ENCODE measurements at places on chromosomes 3 and 15.
A peak's percentile ranks its signal among the peaks of the same experiment; 100 is the strongest.

- DNase-seq = no peak
Observed at GRCh38 chr3:177321819-177322218, 124.5 kb upstream of the TBL1XR1 start.

- DNase-seq = no peak
Observed at GRCh38 chr15:31403096-31403495, 76.5 kb downstream of the KLF13 start.

GRCh38 chr3:141952611-141953010 lies 76.2 kb downstream of the ATP1B3 start:
- no peak for DNase-seq

- no peak for DNase-seq
Observed at GRCh38 chr3:135973841-135974240, 8.3 kb downstream of the PPP2R3A start.

- DNase-seq = no peak
Observed at GRCh38 chr3:56620371-56620770, 62.7 kb downstream of the TASOR start.

GRCh38 chr3:58470363-58471024 lies 21.4 kb upstream of the KCTD6 start:
- DNase-seq = no peak

DNA sequence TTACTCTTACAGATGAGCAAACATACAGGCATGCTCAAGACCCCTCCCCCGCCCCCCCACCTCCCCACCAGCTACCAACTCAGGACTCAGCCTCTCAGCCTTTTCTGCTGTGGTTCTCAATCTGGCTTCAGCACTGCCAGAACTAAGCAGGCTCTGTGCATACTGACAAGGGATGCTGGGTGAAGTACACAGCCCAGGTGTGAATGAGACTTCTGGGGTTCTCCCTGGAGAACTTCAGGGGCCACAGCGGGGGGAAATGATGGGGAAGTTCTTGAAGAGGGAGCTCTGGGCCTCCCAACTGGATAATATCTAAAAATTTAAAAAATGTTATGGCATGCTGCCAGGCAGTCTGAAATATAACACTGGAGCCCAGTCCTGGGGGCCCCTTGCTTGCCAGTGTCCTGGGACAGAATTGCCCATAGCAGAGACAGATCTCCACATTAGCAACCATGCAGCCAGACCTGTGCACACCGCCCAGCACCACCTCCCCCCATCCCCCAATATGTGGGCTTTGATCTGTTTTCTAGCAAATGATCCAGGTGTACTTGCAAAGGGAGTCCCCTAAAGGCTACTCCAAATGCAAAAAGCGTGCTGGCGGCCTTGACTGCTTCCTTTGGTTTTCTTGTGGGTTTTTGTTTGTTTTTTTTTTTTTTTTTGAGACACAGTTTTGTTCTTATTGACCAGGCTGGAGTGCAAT lies 41.4 kb downstream of the PGPEP1L start:
- DNase-seq = no peak

GRCh38 chr15:70875001-70875782 lies 17.0 kb downstream of the THAP10 start:
- DNase-seq = peak; percentile 79

DNA sequence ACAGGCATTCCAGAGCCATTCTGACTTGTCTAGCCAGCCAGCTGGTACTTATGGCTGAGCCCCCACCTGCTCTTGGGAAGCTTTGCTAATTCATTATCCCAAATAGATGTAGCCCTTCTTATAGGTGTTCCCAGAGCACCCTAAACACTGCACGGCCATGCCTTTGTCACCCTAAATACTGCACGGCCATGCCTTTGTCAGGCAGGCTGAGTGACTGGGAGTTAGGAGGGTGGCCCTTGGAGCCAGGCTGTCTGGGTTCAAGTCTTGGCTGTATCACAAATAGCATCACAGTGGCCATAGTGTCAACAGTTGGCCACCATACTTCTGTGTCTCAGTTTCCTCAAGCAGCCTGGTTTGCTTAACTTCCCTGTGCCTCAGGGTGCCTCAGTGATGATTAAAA lies 292.3 kb downstream of the ADAMTS17 start:
- no peak for DNase-seq

DNA sequence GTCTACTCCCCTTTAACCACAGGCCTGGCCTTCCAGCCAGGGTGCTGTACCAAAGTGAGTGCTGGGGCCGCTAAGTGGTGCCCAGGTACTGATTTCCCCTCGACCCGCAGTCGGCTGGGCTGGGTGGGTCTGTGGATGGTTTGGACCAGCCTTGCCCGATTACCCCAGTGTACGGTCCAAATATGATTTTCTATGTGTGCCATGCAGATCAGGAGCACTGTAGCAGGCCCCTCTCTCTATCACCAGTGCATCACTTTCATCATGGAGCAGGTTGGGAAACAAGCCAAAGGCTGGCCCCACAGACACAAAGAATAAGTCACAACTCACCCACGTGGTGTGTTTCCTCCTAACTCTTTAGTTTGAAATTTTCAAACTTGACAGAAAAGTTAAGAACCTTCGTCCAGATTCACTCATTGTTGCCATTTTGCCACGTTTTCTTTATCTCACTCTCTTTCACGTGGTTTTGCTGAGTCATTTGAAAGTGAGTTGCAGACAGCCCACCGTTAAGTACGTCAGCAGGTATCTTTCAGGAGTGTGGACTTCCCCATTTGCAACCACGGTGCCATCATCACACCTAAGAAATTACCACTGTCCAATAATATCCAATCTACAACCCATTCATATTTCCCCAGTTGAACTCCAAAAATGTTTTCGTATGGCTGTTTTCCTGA lies 37.0 kb downstream of the ZNF710 start:
- DNase-seq = no peak

GRCh38 chr15:100898152-100898490 lies 18.5 kb downstream of the ALDH1A3 start:
- no peak for DNase-seq

- DNase-seq = no peak
Observed at GRCh38 chr15:92885224-92886041, 14.7 kb upstream of the CHD2 start.

DNA sequence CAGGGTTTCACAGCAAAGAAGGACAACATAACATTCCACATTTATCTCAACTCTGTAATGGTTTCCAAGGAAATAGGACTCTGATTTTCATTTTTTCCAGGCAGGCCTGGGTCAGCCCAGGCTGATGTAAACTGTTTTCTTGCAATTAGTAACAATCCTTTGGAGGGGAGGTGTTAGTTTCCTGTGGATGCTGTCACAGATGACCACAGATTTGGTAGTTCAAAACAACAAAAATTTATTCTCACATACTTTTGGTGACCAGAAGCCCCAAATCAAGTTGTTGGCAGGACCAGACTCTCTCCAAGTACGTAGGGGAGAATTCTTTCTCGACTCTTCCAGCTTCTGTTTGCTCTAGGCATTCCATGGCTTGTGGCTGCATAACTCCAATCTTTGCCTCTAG lies 88.0 kb downstream of the EDEM1 start:
- no peak for DNase-seq

- DNase-seq = no peak
Observed at GRCh38 chr3:123296836-123297626, 95.3 kb downstream of the SEC22A start.

GRCh38 chr3:191329654-191330529 lies at the start of gene UTS2B:
TSS of gene UTS2B (minus strand) at chr3:191330526. CDS start at chr3:191282189, 48,337 bp downstream.
- peak; percentile 28 for DNase-seq

DNA sequence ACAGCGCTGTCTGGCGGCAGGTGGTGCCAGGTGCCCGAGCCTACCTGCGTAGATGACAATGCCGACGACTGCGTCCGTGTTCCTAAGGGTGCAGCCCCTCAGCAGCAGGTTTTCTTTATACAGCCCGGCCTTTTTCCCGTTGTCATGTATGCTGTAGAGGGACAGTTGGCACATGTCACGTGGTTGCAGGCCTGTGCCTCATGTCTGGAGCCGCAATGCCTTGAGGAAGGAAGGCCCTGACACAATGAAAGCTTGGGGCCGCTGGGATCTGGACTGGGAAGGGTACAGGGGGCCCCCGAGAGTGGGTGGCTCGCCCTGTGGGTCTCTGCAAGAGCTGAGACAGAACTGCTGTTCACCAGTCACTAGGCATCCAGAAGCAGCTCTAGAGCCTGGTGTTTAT lies 136.0 kb downstream of the ATP10A start:
- no peak for DNase-seq

- DNase-seq = no peak
Observed at GRCh38 chr3:77283108-77283507, 243.2 kb downstream of the ROBO2 start.

DNA sequence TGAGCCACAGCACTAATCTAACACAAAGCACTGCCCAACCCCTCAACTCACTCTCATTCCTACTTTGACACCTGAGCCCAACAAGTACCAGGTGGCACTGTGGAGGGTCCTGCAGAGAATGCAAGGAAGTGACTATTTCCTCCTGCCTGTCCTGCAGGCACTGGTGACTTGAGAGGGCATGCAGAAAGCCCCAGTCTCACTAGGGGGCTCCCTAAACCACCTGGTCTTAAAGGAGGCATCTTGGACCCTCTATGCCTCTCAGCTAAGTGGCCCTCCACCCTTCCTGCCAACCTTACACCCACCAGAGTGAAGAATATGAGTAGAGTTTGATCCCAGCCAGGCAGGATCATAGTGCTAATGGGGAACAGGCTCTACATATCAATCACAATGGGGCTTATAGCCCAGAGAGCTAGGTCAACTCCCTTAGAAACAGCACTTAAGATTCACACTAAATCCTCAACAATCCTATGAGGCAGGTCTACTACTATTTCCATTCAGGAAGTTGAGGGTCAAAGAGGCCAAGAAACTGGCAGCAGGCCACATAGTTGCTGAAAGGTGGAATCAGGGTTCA lies 15.2 kb downstream of the TRAIP start:
- no peak for DNase-seq

DNA sequence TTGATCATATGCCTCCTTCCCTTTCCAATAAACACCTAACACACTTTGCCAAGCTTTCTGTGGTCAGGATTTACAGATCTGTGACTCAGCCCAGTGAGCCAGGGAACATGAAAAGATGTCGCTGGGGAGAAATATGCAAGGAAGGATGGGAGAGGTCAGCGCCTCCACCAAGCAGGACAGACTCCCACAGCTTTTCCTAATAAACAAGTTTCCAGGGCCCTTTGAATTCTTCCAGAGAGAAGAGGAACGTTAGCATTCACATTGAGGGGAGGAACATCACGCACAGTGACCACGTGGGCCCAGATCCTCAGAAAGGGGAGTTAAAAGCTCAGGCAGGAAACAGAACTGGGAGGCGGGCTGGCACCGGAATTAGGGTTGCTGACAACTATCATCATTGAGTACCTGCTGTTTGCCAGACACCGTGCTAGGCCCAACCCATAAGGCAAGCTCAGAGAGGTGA lies 33.3 kb upstream of the MRPS22 start:
- DNase-seq = no peak

GRCh38 chr3:16504692-16505091 lies 8.8 kb downstream of the RFTN1 start:
- DNase-seq = no peak

GRCh38 chr3:128076483-128077201 lies 24.4 kb downstream of the SEC61A1 start:
- DNase-seq = peak; percentile 76

GRCh38 chr3:152375546-152375945 lies 106.8 kb downstream of the MBNL1 start:
- DNase-seq = no peak

- DNase-seq = peak; percentile 33
Observed at GRCh38 chr15:38069511-38070011, 135.1 kb downstream of the TMCO5A start.

- no peak for DNase-seq
Observed at GRCh38 chr3:62727981-62728380, 147.2 kb downstream of the CADPS start.

DNA sequence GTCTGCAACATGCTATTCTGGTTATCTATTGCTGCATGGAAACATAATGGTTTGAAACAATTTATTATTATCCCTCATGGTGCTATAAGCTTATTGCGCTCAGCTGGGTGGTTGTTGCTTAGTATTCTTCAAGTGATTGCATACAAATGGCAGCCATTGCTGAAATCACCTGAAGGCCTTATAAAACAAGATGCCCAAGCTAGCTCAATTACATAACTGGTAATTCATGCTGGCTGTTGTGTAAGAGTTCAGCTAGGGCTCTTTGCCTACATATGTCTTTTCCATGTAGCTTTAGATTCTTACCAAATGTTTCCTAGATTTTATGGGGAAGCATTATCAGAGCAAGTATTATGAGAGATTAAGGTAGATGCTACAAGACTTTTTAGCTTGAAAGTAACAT lies 644.0 kb upstream of the CBLB start:
- no peak for DNase-seq

DNA sequence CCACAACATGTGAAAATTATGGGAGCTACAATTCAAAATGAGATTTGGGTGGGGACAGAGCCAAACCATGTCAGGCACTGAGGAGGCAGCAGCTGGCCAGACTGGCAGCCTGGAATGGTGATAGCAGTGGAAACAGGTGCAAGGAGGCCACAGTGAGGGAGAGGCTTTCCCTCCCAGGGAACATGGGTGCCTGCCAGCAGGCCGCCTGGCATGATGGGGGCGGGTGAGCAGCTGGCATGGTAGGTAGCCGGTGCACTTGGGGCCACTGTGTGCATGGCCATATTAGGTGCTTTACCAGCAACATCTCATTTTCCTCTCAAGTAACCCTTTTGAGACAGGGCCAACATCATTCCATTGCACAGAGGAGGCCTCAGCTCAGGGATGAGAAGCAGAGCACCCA lies 18.3 kb upstream of the MRPS22 start:
- DNase-seq = no peak

- no peak for DNase-seq
Observed at GRCh38 chr3:141403576-141403975, 35.3 kb downstream of the ZBTB38 start.

- DNase-seq = no peak
Observed at GRCh38 chr3:102484-102883, 94.1 kb upstream of the CHL1 start.

DNA sequence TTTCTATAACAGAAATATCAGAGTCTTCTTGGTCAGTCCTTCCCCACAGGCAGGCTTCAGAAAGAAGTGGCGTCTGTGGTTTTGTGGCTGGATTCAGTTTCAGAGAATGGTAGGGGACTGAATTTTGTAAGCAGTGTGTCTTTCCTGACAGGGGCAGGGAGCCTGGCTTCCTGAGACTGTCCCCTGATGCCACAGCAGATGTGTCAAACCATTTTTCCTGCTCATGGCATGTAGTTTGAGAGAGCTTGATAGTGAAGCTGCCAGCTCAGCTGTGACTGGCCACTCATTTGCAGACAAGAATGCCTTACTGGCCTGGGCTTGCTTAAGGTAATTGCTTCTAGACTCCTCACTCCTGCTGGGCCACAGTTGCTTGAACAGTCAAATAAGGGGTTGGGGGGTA lies 26.4 kb downstream of the LARS2 start:
- no peak for DNase-seq

DNA sequence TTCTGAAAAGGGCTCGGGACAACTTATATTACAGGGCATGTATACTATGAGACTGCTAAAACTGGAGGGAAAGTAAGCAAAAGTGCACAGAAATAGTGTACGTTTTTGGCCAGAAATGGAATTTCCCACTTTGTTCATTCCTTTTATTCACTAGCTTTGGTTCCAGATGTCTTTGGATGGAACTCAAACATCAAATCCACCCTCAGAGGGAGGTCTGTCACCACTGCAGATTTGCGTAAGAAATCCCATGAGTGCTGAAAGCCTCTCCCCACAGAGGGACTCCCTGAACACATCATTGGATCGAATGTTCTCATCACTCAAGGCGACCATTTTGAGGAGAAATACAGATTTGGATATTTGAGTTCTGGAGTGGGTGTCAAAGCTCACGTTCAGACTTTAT lies 71.6 kb downstream of the FEM1B start:
- DNase-seq = no peak
